ENCODE measurements at places on chromosomes 4 and X.

GRCh38 chrX:109871121-109871888, 131.6 kb upstream of the TMEM164 start:
- no peak for DNase-seq

DNA sequence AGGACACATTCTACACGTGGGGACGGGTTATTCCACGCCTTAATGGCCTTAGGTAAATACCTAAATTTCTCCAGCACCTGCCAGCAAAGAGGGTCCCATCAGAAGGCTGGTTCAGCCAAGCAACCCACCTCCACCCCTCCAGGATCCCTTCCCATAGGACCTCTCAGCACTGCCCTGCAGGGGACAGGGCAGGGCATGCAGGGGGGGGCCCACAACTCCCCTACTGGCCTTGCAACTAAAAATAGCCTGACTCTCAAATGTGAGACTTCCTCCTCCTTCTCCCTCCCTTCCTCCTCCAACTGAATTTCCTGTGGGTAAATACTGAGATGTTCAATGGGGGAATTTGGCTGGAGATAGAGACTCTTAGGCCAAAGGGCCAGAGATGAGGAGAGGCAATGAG, 6.3 kb downstream of the LAS1L start:
- DNase-seq, result no peak

DNA sequence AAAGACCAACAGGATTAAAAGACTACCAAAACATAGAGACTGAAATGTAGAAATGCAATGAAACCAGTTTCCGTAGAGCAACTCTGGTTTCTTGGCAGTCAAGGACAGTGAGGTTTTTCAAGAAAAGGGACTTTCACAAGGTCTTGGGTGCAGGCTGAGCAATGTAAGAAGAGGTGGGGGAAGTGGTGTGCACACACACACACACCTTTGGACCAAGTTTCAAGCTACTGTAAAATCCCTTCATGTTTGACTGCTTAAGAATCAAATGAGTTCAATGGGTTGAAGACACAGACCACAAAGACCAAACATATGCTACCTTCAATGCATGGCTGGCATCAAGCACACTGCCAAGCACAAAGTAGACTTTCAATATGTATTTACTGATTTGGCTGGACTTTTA, 17.8 kb upstream of the MCF2 start:
- no peak for DNase-seq

DNA sequence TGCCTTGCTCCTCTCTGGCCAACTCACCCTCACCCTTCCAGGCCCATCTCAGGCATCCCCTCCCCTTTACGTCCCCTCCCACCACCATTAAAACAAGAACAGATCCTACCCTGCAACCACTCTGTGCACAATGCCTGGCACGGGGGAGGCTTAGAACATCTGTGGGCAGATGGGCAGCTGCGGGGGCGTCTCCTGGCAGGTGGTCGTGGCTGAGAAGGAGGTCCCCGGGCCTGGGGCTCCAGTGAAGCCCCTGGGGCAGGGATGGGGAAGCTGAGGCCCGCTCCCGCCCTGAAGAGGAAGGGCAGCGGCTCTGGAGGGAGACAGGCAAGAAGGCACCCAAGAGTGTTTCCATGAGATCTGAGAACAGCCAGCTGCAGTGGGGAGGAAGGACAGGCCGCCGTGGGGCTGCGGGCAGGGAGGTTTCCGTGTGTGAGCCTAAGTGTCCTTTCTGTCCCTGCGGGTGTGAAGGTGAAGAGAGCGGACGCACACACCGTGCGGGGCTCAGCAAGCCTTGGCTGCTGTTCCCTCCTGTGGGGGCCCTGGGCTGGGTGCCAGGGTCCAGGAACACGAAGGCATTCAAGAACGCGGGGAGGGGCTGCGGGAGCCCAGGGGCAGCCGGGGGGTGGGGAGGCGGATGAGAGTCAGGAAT, 7.8 kb upstream of the TBC1D14 start:
- no peak for DNase-seq

- DNase-seq, result peak; percentile 77
Observed at GRCh38 chrX:38220415-38221390, at the start of gene SRPX. Gene SRPX (minus strand): TSS chrX:38220871. CDS start chrX:38220792, 79 bp downstream.

GRCh38 chr4:37431417-37431743, 186.8 kb downstream of the NWD2 start:
- no peak for DNase-seq

DNA sequence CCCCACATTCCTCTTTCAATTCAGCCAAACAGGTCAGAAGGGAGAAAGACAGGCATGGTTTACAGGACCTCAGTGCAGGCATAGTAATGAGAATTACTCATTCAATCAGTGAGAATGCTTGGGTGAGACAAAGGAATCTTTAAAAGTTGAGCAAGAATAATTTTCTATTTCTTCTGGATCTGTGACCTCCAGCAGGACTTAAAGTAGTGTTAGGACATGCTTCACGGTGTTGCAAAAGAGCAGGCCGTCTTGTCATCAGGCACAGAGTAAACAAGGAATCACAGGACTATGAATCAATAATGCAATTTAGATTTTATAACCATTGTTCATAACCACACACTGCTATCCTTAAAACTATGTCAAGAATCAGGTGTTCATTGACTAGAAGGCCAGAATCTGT, 130.6 kb upstream of the GLRA2 start:
- no peak for DNase-seq

DNA sequence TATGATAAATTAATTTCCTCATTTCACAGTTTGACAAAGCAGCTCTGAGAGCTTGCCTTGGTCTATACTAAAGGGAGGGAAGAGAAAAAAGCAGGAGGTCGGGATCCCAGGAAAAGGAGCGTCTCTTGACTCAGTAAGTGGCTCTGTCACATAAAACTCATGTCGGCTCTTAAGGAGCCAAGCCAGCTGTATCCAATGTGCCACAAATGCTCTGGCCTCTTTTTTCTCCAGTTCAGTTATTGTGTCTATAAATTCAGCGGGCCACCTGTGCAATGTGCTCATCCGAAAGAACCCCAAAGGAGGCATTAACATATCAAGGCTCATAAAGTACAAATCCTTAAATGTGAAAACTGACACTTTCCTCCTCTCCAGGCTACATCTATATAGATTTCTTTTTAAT, 337.7 kb upstream of the FAM241A start:
- no peak for DNase-seq

- DNase-seq, result no peak
Observed at GRCh38 chr4:68077737-68078136, 51.9 kb downstream of the TMPRSS11F start.

- no peak for DNase-seq
Observed at GRCh38 chr4:6383929-6384328, 88.5 kb downstream of the PPP2R2C start.

GRCh38 chrX:110008011-110008635, 5.2 kb downstream of the TMEM164 start:
- DNase-seq, result no peak

- no peak for DNase-seq
Observed at GRCh38 chr4:154714339-154715040, 29.3 kb upstream of the LRAT start.

DNA sequence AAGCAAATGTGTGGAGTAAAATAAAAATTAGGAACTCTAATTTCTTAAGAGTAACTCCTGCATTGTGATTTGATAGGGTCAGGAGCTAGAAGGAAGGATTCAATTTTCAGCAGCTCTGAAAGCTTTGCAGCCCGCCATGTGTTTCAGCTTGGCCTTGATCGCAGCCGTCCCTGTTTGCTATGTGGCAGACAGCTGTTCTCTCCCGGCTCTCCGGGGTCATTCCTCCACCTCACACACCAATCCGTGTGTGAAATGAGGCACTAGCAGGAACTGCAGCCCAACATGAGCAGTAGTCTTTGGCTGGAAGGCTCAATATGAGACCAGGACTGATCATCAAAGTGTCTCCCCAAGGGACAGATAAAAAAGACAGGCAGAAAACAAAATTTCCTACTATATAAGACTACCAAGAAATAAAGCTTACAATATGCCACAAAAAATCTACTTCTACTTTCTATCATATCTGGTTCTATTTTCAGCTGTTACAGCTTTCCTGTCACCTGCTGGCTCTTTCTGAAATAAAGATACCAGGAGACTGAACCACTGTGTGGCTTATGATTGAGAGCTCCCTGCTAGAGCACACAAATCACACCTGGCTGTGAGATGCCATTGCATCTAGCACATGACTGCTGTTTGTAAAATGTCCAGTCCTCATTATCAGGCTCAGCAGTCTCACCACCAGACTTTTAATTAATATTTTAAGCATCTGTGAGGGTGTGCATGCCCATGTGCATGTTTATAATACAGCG, 44.1 kb upstream of the SEC24B start:
- no peak for DNase-seq

GRCh38 chrX:134244043-134244442, 7.1 kb downstream of the CCDC160 start:
- DNase-seq, result peak; percentile 5

GRCh38 chr4:168900080-168900479, 110.0 kb downstream of the CBR4 start:
- DNase-seq, result peak; percentile 54

- no peak for DNase-seq
Observed at GRCh38 chr4:71167083-71167482, 171.7 kb upstream of the SLC4A4 start.

DNA sequence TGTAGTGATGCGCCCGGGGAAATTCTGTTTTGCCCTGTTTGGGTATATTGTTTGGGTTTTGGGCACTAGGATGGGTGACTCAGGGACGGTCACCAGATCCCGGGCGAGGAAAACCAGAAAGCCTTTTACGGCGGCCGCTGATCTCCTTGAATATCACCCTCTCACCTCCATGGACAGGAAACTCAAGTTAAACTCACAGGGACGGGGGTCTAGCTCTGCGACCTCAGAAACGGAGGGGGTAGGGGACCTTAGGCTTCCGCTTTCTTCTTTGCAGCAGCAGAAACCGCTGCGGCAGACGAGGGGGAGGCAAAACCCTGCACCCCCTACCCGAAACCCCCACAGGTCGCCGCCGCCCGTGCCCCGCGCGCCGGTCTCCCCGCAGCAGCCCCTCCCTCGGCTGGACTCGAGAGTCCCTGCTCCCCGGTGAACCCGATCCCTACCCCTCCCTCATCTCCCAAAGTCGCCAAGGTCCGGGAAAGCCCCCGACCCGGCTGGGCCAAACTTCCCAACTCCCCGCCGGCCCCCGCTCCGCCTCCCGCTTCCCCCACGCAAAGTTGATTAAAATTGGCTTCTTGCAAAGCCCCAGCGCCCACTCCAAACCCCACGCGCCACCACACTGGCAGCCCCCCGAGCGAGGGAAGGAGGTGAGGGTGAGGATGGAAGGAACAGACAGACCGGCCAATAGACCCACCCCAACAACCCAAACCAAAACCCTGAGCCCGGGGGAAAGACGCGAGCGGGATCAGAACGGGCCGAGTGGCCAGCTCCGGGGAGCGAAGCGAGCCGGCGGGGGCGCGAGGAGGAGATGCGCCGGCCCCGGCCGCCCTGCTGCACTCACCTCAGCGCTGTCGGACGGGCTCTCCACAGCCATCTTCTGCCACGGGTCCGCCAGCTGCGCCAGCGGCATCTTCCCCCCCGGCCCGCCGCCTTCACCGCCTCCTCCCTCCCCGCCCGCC, 705 bp downstream of the RPS6KA3 start:
- DNase-seq, result peak; percentile 13

DNA sequence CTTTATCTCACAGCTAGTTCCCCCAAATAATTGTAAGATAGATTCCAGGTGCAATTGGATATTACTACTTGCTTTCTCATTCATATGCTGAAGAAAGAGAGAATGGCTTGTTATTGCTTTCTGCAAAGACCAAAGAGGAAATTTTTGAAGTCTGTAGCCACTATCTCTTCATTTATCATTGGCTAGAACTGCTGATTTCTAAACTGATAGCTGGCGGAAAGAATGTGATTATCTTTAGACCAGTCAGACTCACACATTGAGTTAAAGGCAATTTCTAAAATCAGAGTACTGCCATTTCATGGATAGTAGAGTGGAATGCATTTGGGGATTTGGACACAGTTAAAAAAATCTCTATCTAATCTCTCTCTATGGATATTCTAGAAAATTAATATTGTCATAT, 12.4 kb upstream of the TMPRSS11E start:
- DNase-seq, result no peak

DNA sequence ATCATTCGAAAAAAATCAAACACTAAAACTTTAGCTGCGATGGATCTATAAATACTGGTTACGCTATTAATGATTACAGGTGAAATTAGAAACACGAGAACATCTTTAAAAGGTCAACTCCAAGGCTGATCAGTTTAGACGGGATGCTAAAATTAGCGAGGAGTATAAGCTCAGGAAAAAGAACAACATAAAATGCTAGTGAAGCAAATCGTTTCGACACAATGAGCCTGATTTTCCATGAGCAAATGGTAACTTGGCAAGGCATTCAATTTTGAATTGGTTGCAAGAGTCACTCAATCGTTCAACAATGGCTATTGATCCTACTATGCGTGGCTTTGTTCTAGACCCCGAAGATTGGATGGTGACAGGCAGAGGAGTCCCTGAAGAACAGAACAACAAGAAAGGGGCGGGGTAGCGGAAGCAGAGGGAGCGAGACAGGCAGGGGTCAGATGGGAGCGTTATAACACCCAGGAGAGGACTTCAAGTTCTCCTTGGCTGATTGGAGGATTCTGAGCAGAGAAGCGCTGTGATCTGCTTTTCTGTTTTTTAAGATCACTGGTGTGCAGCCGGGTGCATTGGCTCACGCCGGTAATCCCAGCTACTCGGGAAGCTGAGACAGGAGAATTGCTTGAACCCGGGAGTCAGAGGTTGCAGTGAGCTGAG, 146.5 kb downstream of the RBM47 start:
- DNase-seq, result no peak

- DNase-seq, result no peak
Observed at GRCh38 chrX:30900227-30900626, 11.2 kb upstream of the TAB3 start.

- no peak for DNase-seq
Observed at GRCh38 chrX:87808576-87809243, 291.1 kb downstream of the KLHL4 start.

DNA sequence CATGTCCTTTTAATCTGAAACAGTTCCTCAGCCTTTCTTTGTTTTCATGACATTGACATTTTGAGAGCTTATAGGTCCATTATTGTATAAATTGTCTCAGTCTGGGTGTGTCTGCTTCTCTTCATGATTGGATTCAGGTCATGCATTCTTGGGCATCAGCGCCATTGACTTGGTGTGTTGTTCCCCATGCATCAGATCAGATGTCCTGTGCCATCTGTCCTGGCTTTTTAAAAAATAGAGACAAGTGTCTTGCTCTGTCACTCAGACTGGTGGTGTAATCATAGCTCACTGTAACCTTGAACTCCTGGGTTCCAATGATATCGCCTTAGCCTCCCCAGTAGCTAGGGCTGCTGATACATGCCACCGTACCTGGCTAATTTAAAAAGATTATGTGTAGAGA, 55.7 kb downstream of the TBC1D14 start:
- no peak for DNase-seq

DNA sequence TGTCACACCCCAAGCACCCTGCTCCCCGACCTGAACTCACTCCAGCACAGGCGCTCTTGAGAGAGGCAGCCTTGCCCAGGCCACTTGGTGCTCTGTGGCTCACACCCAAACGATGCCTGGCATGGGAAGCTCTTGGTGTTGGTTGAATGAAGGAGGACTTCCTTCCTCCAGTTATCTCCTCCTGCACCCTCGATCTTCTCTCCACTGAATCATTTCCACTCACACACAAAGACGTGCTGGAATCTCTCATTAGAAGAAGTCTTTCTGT, 90.5 kb upstream of the TRIM2 start:
- DNase-seq, result no peak

GRCh38 chr4:185932491-185932890, 120.5 kb upstream of the SORBS2 start:
- DNase-seq, result peak; percentile 34

All from fibroblast of pulmonary artery (primary cell).